ENCODE measurements at places on chromosomes 12 and 14. TPM values are rescaled to one million over a fixed set of nuclear protein-coding genes. Genes with fewer than 3 reads are reported as not detected.

DNA sequence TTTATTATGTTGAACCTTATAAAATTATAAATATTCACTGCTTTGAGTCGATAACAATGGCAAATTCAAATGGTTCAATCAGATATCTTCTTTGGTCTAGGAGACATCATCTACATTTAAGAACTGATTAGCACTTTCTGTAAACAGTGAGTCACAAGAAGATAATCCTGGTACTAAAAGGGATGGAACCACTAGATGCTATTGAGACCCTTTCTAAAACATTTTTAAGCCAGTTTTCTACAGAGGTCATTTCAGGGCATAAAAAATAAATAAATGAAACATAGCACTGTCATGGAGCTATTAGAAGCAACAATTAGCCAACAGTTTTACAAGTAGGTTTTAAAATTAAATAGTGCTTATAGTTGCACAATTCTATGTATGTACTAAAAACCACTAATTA lies 212.2 kb downstream of the DUSP6 start:
- no peaks in the 10 kb centered on the region for H3K36me3 ChIP-seq
- DNase-seq: no peak
- no peaks in the 10 kb centered on the region for H3K4me1 ChIP-seq
- no peaks in the 10 kb centered on the region for H3K27me3 ChIP-seq

GRCh38 chr12:130770413-130771028 lies 54.4 kb upstream of the RIMBP2 start:
- no peaks in the 10 kb centered on the region for H3K4me1 ChIP-seq
- H3K27me3 ChIP-seq: peaks cover 18% of the 10 kb centered on the region
- no peaks in the 10 kb centered on the region for H3K36me3 ChIP-seq
- no peak overlapping the region for H3K4me3 ChIP-seq
- DNase-seq: no peak
- H3K27ac ChIP-seq: no peak overlapping the region

DNA sequence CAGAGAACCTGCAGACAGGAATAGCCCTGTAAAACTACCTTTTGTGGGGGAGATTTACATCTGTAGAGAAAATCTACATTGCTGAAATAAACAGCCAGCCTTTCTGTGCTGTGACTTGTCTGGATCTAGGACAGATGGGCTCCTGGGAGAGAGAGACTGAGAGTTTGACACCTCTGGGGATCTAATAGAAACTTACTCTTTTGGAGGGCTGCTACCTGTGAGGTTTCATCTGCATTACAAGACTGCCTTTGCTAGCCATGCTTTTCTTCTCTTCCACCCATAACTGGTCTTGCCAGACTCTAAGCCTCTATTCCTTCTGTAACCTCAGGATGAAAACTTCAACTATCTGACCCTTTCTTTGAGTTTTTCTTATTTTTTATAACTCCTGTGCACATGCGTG lies 452.6 kb downstream of the ZFP36L1 start:
- H3K27me3 ChIP-seq: no peaks in the 10 kb centered on the region
- no peaks in the 10 kb centered on the region for H3K36me3 ChIP-seq
- no peak overlapping the region for H3K4me3 ChIP-seq
- no peak for DNase-seq

DNA sequence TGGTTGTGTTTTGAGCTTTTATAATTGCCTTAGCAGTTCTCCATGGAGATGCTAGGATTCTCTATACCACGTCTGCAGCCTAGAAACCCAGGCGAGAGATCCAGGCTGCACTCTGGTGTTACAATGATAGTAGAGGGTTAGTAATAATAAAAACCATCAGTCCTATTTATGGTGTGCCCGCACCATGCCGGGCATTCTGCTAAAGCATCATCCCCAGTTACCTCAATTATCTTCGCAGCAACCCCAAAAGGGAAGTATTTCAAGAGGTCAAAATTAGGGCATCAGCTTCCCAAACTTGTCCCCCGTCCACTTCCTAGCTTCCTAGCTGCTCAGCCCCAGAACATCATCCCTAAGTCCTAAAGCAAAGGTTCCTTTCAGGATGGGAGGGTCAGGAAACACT lies 3.2 kb downstream of the SYNE3 start:
- H3K4me1 ChIP-seq: peaks cover 60% of the 10 kb centered on the region
- H3K4me3 ChIP-seq: no peak overlapping the region
- no peaks in the 10 kb centered on the region for H3K27me3 ChIP-seq
- DNase-seq: no peak
- H3K36me3 ChIP-seq: no peaks in the 10 kb centered on the region
- no peak overlapping the region for H3K27ac ChIP-seq

GRCh38 chr14:87059060-87059839 lies 933.7 kb downstream of the GALC start:
- H3K4me1 ChIP-seq: no peaks in the 10 kb centered on the region
- no peak overlapping the region for H3K27ac ChIP-seq
- H3K4me3 ChIP-seq: no peak overlapping the region

DNA sequence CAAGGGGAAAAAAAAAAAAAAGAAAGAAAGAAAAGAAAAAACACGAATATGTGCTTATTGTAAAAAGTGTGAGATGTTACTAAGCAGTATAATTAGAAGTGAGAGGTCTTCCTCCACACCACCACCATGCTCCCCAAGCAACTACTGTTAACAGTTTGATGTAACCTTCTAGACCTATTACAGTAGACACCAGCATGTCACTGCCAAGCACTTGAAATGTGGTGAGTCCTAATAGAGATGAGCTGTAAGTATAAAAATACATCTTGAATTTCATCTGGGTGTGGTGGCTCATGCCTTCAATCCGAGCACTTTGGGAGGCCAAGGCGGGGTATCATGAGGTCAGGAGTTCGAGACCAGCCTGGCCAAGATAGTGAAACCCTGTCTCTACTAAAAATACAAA lies 8.1 kb upstream of the SNRNP35 start:
- H3K4me3 ChIP-seq: no peak overlapping the region
- DNase-seq: no peak
- no peak overlapping the region for H3K27ac ChIP-seq
- no peaks in the 10 kb centered on the region for H3K27me3 ChIP-seq
- H3K4me1 ChIP-seq: peaks cover 42% of the 10 kb centered on the region

- no peak overlapping the region for H3K4me3 ChIP-seq
- H3K36me3 ChIP-seq: peaks cover 52% of the 10 kb centered on the region
- no peak for DNase-seq
- H3K4me1 ChIP-seq: peaks cover 13% of the 10 kb centered on the region
These were observed 55.7 kb downstream of the WDR20 start for GRCh38 chr14:102195446-102195845.

GRCh38 chr12:53560912-53561589 lies 53.8 kb upstream of the NPFF start:
- H3K27ac ChIP-seq: no peak overlapping the region
- H3K4me1 ChIP-seq: peaks cover 29% of the 10 kb centered on the region
- H3K4me3 ChIP-seq: no peak overlapping the region
- no peak for DNase-seq
- no peaks in the 10 kb centered on the region for H3K27me3 ChIP-seq

DNA sequence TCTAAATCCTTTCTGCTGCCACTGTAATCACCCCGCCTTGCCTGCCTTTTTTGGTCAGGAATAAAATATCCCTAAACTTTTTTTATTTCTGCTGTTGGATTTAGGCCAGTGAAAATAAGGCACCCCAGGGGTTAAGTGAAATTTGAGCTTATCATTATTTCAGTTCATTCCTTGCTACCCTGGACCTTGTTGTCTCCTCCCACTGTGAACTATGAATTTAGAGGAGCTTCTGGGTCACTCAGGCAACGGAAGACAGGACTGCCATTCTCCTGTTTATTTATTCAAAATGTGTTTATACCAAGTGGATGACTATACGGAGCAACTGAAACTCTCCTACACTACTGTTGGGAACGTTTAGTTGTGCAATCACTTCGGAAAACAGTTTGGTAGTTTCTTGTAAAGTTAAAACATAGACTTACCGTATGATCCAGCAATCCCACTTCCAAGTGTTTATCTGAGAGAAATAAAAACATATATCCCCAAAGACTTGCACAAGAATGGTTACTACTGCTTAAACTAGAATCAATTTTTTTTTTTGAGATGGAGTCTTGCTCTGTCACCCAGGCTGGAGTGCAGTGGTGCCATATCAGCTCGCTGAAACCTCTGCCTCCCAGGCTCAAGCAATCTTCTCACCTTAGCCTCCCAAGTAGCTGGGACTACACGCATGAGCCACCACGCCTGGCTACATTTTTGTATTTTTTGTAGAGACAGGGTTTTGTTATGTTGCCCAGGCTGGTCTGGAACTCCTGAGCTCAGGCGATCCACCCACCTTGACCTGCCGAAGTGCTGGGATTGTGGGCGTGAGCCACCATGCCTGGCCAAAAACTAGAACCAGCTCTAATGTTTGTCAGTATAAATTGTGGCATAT lies 2.3 kb upstream of the TRAFD1 start:
- peaks cover 35% of the 10 kb centered on the region for H3K4me1 ChIP-seq
- no peaks in the 10 kb centered on the region for H3K27me3 ChIP-seq
- H3K36me3 ChIP-seq: no peaks in the 10 kb centered on the region

DNA sequence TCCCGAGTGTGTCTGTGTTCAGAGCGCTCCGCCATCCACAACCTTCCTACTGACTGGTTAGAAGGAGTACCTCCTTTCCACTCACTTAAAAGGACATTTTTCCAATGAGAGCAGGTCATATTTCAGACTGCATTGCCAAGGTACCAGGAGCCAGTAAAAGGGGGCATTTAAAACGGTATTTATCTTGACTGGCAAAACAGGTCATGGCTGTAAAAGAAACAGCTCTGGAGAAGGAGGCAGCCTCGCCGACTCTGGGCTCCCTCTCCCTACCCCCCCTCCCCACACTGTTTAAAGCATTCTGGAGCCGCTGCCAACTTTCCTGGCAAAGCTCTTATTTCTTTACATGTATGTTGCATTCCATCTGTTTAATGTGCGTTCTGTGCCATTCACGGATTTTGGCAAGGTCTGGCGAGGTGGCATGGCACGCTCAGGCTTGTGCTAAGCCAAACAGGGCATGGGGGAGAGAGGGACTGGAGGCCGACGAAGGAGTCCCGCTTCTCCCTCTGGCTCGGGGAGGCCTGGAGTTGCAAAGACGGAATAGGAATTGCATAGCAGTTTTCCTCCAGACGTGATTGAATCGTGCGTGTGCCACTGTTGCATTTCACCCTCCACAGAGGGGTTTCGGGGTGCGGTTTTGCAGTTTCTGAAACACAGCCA lies 41.2 kb upstream of the MED13L start:
- H3K27ac ChIP-seq: no peak overlapping the region
- H3K4me1 ChIP-seq: peaks cover 35% of the 10 kb centered on the region
- DNase-seq: no peak
- H3K36me3 ChIP-seq: no peaks in the 10 kb centered on the region
- no peaks in the 10 kb centered on the region for H3K27me3 ChIP-seq
- peak overlapping the region; percentile 23 for H3K4me3 ChIP-seq

GRCh38 chr14:71240866-71241520 lies 333.7 kb downstream of the PCNX1 start:
- H3K27me3 ChIP-seq: no peaks in the 10 kb centered on the region
- no peak overlapping the region for H3K4me3 ChIP-seq
- H3K4me1 ChIP-seq: peaks cover 6% of the 10 kb centered on the region
- no peaks in the 10 kb centered on the region for H3K36me3 ChIP-seq
- no peak overlapping the region for H3K27ac ChIP-seq

- DNase-seq: no peak
- H3K27me3 ChIP-seq: no peaks in the 10 kb centered on the region
- H3K4me3 ChIP-seq: no peak overlapping the region
- no peak overlapping the region for H3K27ac ChIP-seq
- no peaks in the 10 kb centered on the region for H3K4me1 ChIP-seq
These were observed 16.7 kb downstream of the NOS1 start for GRCh38 chr12:117344716-117345115.

DNA sequence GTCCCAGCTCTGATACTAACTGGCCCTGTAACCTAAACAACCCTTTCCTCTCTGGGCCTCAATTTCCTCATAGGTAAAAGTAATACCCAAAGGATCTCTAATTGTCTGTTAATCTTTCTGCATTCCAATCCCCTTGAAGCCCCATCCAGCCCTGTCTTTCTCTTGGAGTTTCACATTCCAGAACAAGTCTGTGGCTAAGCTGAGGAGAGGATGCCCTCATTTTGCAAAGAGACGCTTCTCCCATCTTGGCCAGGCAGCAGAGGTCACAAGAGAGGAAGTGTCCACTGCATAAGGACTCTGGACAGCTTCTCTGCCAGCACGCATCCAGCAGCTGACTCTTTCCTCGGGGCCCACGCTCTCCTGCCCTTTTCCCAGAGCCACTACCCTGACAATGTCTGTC lies 263.4 kb upstream of the FKBP4 start:
- H3K4me1 ChIP-seq: no peaks in the 10 kb centered on the region
- H3K27me3 ChIP-seq: no peaks in the 10 kb centered on the region
- no peak for DNase-seq
- H3K27ac ChIP-seq: no peak overlapping the region
- H3K4me3 ChIP-seq: no peak overlapping the region
- no peaks in the 10 kb centered on the region for H3K36me3 ChIP-seq

GRCh38 chr12:94769047-94769420 lies 118.7 kb upstream of the TMCC3 start:
- H3K36me3 ChIP-seq: no peaks in the 10 kb centered on the region
- no peaks in the 10 kb centered on the region for H3K27me3 ChIP-seq
- DNase-seq: no peak
- H3K4me1 ChIP-seq: no peaks in the 10 kb centered on the region
- H3K4me3 ChIP-seq: no peak overlapping the region
- H3K27ac ChIP-seq: no peak overlapping the region

DNA sequence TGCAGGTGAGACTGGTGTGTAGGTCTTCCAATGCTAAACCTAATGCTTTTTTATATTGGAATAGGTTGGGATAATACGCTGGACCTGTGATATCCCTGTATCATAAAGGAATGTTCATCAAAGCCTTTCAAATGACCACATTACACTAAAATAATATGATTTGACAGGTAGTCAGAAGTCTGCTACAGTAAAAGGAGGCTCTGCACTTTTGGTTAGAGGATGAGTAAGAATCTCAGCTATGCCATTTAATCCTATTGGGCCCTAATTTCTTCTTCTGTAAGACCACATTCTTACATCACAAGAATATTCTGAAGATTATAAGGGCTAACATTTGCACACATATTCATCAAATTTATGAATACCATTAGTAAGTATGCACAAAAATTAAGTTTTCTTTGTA lies 250.5 kb upstream of the FLRT2 start:
- DNase-seq: no peak
- H3K4me3 ChIP-seq: no peak overlapping the region

The P2RX7 gene
- 20.5 TPM for total RNA-seq

The CRIP2 gene
- 143 TPM for total RNA-seq

The PWP1 gene
- 24.8 TPM for total RNA-seq

The PPP1R3E gene
- total RNA-seq: 16.9 TPM

The LRP1-AS gene
- not detected for total RNA-seq

The RNASE2 gene
- 6.0 TPM for total RNA-seq

The CD4 gene
- total RNA-seq: 80.3 TPM

The NACA gene
- total RNA-seq: 673 TPM

The HOXC12 gene
- not detected for total RNA-seq

The ARID4A gene
- total RNA-seq: 37.9 TPM

The MYH6 gene
- 0.62 TPM for total RNA-seq

The FAM90A1 gene
- total RNA-seq: 0.47 TPM

Data from lower lobe of right lung (tissue), 2 donors.